ENCODE measurements at places on chromosomes 6 and 20.
A peak's percentile ranks its signal among the peaks of the same experiment; 100 is the strongest.

DNA sequence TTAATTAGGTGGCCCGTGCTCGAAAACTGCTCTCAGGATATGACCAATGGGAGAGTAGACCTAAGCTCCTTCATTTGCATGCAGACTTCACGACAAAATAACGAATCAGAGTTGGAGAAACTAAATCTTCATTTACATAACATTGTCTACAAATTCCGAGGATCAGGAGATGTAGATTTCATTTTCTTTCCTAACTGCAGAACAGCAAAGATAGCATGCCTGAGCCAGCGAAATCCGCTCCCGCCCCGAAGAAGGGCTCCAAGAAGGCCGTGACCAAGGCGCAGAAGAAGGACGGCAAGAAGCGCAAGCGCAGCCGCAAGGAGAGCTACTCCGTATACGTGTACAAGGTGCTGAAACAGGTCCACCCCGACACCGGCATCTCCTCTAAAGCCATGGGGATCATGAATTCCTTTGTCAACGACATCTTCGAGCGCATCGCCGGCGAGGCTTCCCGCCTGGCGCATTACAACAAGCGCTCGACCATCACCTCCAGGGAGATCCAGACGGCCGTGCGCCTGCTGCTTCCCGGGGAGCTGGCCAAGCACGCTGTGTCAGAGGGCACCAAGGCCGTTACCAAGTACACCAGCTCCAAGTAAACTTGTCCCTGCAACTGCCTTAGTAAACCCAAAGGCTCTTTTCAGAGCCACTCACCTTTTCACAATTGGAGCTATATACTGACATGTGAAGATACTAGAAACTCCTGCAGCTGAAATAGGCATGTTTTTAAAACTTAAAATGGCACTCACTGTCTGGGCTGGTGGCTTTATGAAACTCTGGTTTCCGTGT lies 96.5 kb downstream of the HFE start:
- DNase-seq, result no peak

DNA sequence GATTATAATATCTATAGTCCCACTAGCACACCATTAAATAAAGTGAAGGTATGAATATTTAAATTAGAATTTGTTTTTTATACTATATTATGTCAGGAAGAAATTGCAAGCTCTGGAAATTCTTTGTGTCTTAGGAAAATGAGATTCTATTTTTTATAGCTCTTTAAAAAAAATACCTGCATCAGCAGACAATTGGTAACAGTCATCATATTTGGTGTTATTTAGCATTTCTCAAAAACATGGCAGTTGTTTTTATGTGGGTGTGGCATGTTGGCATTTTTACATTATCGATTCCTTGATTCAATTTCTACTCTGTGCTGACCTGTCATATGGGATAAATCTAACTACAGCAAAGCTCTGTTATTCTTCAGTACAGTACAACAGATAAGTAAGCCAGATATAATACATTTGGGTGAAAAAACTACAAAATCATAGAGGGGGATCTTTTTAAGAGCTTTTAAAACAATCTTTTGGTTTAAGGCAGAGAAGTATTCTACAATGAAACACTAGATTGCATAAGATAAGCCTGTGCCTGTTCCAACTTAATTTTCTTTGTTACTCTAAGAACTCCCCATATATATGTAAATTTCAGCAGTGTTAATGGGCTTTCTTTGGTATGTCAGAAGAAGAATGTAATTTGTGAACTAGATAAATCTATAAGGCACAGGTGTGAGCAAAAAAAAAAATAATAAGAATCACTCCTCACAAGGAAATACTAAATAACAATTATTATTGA lies 71.5 kb downstream of the LAMA2 start:
- no peak for DNase-seq

- no peak for DNase-seq
Measured at GRCh38 chr20:4802527-4802926, 80.8 kb downstream of the PRND start.

DNA sequence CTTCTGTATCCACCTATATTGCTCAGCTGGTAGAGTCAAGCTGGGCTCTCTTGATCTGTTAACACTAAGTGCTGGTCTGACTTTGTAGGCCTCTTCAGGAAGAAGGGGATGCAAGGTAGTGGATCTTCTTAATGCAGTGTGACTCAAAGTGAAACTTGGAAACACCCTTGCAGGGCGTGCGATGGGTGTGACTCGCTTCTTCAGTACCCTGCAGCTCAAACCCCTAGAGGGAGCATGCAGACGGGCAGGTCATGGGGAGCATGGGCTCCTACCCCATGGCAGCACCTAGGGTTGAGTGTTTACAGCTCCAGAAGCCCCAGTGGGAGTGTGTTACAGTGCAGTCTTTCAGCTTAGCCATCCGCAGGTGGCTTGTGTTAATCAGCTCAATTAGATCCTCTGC lies 757 bp upstream of the SAMD3 start:
- DNase-seq, result no peak

DNA sequence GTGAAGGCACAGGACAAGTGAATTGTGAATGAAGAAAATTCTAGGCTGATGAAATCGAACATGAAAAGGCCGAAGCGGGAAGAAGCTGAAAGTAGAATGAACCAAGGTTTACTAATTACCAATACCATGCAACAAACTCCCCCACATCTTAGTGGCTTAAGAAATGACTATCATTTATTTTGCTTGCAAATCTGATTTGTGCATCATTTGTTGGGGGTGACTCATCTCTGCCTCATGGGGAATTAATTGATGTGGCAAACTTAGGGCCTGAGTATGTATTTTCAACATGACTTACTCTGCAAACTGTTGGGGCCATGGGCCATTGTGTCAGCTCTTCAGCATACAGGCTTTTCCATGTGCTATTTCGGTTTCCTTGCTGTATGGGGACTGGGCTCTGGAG lies 26.8 kb downstream of the PPP1R14C start:
- no peak for DNase-seq

DNA sequence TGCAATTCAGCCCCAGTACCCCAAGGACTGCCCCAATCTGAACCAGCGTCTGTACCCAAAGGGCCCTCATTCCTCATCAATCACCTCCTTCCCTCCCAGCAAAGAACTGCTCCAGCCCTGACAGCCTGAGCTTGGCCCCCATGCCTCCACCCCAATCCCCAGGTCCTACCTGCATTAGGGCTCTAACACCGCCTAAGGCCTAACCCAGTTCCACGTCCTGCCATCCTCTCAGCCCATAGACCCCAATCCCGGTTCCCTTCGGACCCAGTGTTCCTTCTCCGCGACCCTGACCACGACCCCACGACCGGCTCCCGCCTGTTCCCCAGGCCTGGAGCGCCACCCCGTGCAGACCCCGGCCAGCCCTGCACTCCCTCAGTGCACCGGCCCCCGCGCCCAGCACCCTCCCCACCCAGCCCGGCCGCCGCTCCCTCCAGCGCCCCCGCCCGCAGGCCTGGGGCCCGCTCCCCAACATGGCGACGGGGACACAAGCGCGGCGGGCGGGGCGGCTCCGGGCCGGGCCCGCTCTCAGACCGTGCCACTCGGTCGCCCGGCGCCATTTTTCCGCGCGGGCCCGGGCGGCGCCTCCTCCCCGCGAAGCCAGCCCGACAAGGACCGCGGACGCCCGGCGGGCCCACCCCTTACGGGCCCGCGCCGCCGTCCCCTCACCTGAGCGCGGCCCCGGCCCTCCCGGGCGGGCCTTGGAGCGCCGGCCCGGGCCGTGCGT lies 483 bp downstream of the NCOA6 start:
- no peak for DNase-seq

- DNase-seq, result no peak
Measured at GRCh38 chr6:22072949-22073348, 223.9 kb downstream of the PRL start.

- DNase-seq, result no peak
Measured at GRCh38 chr6:159257846-159258245, 88.6 kb downstream of the FNDC1 start.

DNA sequence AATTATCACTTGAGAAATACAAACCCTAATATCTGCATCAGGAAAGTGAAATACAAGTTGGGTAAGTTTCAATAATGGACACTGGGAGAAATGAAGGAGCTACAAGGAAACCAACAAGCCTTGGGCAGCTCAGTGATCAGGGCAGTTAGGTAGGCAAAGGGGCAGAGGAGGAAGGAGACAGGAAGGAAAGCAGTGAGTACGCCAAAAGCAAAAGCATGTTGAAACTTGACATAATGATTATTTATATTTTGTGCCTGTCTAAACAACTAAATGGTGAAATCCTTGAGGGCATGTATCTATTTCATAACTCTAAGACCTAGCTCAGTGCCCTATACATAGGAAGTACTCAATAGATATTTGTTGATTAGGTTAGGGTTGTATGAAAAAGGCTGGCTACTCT lies 23.3 kb downstream of the PXT1 start:
- no peak for DNase-seq

- DNase-seq, result peak; percentile 51
Measured at GRCh38 chr6:52416629-52417151, 3.5 kb upstream of the EFHC1 start.
